ENCODE measurements at places on chromosomes 16 and 17.

- DNase-seq = no peak
Measured at GRCh38 chr16:77212741-77213541, 13.7 kb downstream of the SYCE1L start.

DNA sequence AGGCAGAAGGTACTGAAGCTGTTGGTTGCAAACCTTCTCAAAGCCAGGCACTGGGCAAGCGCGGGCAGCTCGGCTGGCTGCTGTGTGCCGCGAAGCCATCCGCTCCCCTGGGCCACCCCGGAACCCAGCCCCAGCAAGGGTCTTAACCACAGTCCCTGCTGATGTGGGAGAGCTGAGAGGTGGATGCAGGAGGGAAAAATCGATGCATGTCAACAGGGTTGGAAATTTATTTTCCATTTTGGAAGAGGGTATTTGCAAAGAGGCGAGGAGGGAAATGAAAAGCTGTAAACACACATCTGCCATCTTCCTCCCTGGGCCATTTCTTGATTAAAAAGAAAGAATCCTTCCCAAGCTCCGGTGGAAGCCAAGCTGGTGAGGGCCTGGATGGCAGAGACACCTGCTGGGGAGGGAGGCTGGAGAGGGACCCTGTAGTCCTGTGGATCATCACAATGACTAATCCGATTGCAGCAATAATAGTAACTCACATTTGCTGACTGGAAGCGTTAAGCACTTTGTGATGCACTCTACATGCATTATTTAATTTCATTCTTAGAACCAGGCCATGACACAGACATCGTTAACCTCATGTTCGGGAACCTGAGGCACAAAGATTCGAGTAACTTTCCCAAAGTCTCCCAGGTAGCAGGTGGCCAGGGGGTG, 13.9 kb upstream of the TBX2 start:
- no peak for DNase-seq

DNA sequence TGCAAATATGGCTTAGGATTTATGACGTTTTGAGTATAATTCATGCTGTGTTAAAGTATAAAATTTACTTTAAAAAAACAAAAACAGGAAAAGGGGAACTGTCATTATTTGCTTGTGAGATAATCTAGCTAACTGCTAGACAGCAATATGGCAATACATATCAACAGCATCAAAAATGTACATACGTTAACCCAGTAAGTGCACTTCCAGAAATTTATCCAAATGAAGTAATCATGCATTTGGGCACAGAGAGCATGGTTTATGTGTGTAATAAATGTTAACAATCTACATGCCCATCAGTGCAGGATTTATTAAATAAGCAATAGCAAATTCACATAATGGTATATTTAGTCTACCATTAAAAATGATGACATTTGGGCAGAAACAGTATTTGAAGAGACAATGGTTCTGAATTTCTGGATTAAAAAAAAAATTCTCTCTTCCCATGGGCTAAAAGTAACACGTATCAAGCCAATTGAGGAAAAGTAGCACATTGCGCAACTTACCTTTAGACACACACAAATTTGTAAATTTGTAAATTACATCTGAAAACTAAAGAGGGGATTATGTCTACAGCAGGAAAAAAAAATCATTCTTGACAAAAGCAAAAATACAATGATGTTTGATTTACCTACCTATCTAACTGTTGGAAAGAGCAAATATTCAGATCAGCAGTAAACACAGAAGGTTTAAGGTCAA, 80.2 kb downstream of the CACNG1 start:
- no peak for DNase-seq

- DNase-seq = no peak
Measured at GRCh38 chr16:89024546-89025060, 47.6 kb upstream of the CBFA2T3 start.

DNA sequence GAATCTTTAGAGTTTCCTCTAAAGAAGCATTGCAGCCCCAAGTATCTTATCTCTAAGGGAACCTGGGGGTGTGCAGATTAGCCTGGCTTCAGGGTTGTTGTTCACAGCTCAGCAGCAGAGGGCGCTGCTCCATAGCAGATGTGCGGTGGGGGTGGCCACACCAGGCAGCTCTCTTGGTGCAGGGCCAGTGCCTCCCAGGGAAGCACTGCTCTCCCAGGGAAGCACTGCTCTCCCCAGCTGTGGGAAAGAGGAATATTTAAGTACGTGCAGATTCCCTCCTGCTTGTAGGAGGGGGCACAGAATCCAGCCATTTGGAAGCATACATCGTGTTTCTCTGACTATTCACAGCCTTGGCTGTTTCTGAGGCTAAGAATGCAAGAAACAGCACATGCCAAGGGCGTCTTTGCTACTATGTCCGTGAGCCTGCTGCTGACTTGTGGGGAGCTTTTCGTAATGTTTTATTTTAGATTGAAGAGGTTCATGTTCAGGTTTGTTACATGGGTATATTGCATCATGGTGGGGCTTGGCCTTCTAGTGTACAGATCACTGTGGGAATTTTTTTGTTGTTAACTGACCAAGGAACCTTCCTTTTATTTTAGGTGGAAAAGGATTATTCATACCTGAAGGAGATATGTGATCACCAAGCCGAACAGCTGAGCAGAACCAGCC, 217.8 kb downstream of the SPECC1 start:
- DNase-seq = no peak

DNA sequence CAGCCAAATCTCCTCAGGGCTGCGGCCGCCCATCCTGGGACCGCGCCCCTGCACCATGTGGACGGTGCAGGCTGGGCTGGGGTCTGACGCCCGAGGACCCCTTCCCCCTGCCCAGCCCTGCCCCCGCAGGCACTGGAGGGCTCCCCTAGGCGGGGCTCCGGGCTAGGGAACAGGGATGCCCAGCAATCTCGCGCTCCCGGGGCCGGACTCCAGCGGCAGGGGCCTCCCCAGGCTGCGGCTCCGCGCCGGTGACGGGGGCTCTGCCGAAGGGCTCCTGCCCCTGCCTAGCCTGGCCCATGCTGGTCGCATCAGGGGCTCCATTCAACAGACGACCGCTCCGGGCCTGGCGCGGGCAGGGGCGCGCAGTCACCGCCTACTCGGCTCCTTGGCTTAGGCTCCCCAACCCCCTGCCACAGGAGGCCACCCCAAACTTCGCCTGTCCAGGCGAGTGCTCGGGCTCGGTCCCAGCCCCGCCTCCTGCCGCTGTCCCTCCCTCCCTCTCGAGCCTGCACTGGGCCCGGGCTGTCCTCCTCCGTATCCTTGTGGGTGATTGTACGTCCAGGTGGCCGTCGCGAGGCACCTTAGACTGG, 27.4 kb upstream of the ADORA2B start:
- no peak for DNase-seq

DNA sequence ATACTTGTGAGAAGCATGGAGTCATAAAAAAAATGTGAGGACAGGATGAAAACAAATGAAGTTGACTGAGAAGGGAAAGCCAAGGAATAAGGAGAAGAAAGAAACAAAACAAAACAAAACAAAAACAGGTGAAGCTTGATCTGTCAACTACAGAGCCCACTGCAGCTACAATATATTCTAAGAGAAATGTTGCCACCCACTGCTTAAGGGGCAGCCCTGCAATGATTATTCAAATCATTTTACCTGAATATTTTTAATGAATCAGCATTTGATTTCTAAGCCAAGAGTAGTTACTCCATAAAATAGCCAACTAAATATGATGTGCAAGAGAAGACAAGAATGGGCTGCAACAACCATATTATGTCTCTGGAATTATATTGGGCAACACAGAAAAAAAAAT, 252.0 kb upstream of the KIF2B start:
- DNase-seq = no peak

- DNase-seq = no peak
Measured at GRCh38 chr16:2884041-2884451, 1.0 kb downstream of the FLYWCH2 start.

- DNase-seq = no peak
Measured at GRCh38 chr16:86427433-86427851, 82.9 kb upstream of the FOXF1 start.

DNA sequence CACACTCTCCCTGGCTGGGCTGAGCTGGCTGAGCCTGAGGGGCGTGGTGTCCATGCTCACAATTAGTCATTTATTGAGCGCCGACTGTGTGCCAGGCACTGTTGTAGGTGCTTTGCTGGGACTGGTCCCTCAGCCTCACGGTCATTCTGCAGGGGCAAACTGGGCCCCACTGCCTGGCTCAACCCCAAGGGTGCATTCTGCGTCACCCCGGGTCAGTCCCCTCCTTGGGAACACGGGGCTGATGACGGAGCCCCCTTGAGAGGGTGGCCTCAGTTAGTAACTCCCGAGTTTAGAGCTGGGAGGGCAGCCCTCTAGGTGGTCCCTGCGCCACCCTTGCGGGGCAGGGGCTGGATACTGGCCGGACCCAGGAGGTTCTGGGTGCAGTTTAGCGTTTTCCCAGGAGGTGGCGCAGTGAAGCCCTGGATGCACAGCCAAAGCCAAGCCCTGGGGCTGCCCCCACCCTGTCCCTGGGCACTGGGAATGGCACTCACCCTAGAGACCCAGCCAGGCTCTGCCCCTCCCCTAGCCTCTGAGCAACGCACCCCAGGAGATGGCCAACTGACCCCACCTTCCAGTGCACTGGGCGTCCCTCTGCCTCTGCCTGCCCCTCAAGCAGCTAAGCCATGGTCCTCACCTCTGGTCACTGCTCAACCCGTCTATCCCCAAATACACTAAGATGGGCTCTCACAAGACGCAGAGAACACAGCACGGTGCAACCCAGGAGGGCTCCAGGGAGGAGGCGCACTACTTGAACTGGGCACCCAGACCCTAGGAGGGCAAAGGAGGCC, 243.2 kb upstream of the GSE1 start:
- DNase-seq = no peak

DNA sequence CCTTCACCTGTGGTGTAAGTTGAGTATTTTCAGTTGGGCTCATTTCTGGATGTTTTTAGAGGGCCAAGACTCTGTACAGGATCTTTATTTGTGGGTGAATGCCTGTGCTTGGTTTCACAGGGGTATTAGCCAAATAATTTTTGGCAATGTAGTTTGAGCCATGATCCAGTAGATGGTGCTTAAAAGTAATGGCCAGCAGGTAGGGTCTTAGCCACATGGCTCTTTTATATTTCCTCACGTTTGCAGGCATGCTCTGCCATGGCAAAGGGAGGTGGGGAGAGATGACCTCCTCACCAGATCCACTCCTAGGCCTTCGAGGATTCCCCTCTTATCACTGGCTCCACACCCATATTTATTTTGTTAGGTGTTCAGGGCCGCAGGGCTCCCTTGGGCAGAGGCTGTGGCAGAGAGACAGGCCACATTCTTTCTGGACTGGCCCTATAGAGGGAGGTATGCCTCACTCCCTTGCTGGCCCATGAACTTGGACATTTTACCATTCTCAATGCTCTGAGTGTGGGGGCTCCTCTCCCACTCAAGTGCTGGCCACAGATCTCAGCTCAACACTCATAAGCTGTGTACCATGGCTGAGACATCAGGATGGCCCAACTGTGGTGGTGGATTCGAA, 417.1 kb downstream of the XYLT1 start:
- DNase-seq = no peak

GRCh38 chr17:82794781-82795482, 43.1 kb downstream of the TBCD start:
- no peak for DNase-seq

GRCh38 chr16:3101018-3101840, 2.1 kb upstream of the ZSCAN10 start:
- no peak for DNase-seq

- DNase-seq = no peak
Measured at GRCh38 chr17:12390631-12391030, 275.1 kb upstream of the MYOCD start.

DNA sequence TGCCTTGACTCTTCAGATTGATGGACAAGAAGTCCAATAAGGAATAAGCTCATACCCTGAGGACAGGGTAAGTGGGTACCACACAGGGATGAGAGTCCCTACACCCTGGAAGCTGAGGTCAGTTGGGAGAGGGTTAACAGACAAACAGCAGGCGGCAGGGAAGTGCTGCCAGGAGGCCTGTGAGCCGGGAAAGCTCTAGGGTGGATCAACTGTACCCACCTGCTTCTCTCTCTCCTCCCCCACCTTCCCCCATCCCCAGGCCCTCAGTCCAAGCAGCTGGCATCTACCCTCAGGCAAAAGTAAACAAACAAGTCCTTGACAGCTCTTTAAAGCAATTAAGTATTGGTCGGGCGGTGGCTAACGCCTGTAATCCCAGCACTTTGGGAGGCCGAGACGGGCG, 20.7 kb upstream of the MYLK3 start:
- DNase-seq = no peak

DNA sequence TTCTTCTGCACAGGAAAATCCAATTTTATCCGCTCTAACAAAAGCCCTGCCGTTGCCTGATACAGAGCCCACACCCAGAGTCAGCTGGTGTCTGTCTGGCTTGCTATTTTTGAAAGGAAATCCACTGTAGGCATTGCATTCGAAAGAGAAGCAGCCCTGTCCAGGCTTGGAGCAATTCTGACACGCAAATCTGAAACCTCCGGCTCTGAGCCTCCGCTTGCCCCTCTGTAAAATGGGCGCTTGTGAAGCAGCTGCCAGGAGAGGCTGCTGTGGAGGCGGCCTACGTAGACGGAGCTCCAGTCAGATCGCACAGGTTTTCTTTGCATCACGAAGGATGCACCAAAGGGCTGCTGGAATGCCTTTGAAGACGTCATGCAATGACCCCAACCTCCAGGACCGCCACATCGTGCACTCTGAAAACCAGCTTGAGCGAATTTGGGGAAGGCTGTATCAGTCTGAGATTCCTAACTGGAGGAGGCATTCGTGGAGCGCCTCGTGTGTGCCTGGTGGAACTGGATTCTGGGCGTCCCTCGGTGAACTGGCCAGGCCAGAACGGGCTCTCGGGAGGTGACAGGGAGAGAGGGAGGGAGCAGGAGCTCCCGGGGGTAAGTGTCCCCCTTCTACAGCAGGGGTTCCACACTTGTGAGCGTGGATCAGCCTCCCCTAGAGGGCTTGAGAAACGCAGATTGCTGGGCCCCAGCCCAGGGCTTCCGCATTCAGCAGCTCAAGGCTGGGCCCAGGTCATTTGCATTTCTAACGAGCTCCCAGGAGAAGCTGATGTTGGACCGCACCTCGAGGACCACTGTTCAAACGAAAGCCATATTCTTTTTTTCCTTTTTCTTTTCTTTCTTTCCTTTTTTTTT, 215.5 kb downstream of the MRTFB start:
- DNase-seq = no peak

- no peak for DNase-seq
Measured at GRCh38 chr17:34045990-34046389, 209.1 kb upstream of the CCL2 start.

DNA sequence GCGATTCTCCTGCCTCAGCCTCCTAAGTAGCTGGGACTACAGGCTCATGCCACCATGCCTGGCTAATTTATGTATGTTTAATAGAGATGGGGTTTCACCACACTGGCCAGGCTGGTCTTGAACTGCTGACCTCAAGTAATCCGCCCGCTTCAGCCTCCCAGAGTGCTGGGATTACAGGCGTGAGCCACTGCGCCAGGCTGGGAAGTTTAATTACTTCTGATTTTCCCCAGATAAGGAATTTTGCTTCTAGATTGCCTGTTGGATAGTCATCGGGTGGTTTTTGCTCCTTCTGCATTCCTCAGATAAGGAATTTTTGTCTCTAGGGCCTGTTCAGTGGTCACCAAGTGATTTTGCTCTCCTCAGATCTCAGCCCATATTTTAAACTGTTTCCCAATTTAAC, 112.5 kb downstream of the MAP2K4 start:
- DNase-seq = no peak
